Activated T-cell treated with anti-CD3 and anti-CD28 coated beads, Interleukin-2, amount 50 U/mL, for 4 hours (primary cell): ENCODE measurements at places on chromosomes 4 and X. TPM values are rescaled to one million over a fixed set of nuclear protein-coding genes. Genes with fewer than 3 reads are reported as not detected.
A peak's percentile ranks its signal among the peaks of the same experiment; 100 is the strongest.

- DNase-seq, result no peak
Measured at GRCh38 chr4:184315675-184316359, 98.1 kb upstream of the ENPP6 start.

- DNase-seq, result no peak
Measured at GRCh38 chr4:108649863-108650211, 562 bp upstream of the OSTC start.

GRCh38 chr4:10354746-10355145 is 102.5 kb downstream of the ZNF518B start:
- DNase-seq, result no peak

MMRN1 gene
- 0.19 TPM for total RNA-seq

DNA sequence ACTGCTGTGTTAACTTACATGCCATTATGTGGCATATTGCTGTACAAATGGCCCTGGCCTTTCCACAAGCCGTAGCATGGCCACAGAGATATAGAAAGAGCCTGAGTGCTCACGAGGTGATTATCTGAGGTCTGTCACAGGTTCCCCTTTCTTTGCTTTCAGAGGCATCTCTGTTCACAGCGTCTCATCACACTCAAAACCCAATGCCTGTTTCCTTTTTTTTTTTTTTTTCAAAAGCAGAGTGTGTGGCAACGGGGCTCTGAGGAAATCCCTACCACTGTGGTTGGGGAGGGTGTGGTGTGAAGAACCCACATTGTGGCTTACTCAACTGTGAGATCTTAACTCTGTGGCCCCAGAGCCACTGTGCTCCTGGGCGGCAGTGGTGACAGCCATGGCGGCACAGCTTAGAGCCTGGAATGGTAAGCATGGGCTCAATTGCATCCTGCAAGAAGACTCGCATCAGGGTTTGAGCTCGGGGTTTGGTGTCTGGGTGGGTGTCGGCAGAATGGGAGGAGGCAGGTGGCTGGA is 30.8 kb downstream of the RTL5 start:
- peak; percentile 49 for DNase-seq

GABRG1 gene
- not detected for total RNA-seq

ING2 gene
- total RNA-seq, result 10.3 TPM

DNA sequence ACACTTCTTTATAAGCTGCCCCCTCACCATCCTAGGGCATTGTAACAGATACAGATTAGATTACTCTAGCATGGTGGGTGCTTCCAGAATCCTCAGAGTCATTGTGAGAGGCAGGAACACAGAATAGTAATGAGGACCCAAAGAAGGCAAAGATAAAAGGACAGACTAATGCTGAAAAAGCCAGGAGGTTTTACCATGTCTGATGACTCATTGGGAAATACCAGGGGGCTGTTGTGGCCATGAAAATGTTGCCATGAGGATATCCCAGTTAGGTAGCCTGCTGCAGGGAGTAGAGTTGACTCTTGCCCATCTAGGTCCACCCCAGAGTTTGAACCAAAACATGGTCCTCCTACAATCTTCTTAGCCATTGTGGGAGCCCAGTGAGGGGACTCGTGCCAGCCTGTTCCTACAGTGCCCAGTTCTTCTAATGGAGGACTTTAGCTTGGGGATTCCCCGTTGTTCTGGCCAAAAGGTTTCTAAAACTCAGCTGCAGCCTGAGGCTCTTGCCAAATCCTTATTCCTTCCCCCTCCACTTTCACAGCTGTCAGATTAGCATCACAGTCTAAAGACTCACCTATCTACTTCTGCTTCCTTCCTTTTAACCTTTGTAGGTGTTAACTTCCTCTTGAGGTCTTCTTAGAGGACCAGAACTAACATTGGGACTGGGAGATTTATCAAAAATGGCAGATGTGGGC is 586.0 kb upstream of the AADAT start:
- no peak for DNase-seq

RBM46 gene
- total RNA-seq, result not detected

BGN gene
- total RNA-seq, result 0.13 TPM

RNF175 gene
- total RNA-seq, result 0.54 TPM

DNA sequence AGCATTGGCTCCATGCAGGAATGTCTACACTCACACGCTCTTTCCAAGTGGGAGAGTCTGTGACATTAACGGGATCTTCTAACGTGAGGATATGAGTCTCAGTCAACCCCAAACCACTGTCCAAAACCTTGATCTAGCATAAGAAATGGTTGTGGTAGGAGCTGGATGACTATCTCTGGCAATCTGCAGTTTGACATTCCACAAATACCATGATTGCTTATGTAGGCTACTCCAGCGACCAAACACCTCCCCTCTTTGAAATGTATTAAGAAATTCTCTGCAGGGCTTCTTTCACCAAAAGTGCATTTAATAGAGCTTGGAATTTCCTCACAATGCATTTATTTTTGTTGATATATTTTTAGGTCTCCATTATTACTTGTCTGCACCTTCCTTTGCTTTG is 14.1 kb upstream of the STX18 start:
- no peak for DNase-seq

GRCh38 chr4:136800248-136800647 is 732.0 kb downstream of the PCDH18 start:
- DNase-seq, result no peak

PRRG1 gene
- total RNA-seq, result not detected

- no peak for DNase-seq
Measured at GRCh38 chr4:10015140-10015753, 6.0 kb downstream of the SLC2A9 start.

DDIT4L gene
- 0.08 TPM for total RNA-seq

GRCh38 chrX:15781961-15782699 is 8.2 kb upstream of the ZRSR2 start:
- DNase-seq, result no peak
